ENCODE measurements at places on chromosomes 4 and X.

- DNase-seq: no peak
Observed at GRCh38 chr4:133581996-133582619, 433.0 kb downstream of the PCDH10 start.

DNA sequence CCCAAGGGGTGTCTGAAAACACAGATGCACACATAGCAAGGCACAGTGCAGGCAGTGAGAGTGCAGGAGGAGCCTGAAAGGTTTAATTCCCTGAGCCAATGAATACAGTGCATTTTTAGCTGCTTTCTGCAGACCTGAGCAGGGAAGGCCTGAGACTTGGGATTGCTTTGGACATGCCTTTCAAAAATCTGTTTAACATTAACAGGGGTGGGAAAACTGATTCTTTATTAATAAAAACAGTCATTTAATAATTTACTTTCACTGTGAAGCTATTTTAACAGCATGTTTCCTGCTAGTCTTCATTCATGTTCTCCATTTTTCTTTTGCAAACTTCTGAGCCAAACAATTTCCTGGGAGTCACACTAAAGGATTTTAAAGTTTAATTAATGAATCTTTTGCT is 488.1 kb downstream of the SMARCA1 start:
- no peak for DNase-seq

- no peak for DNase-seq
Observed at GRCh38 chrX:37380924-37381323, 31.8 kb downstream of the PRRG1 start.

GRCh38 chrX:121259170-121259569 is 211.8 kb downstream of the GLUD2 start:
- DNase-seq: no peak

- DNase-seq: peak; percentile 5
Observed at GRCh38 chr4:78749972-78750727, 26.0 kb upstream of the BMP2K start.

DNA sequence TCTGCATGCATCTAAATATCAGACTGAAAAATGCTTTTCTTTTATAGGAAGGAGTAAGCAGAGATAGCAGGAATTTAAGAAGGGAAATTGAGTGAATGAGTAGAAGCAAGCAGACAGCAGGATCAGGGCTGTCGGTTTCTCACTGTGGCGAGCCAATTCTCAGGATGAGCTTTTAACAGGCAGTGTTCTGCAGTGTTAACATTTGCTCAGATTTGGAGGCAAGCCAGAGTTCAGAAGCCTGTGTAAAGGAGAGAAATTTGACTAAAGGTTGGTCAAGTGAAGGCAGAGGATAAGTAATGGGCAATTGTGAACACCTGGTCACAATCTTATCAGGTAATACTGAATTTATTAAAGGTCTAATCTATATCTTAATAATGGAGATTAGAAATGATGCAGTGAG is 133.3 kb upstream of the MAGEB16 start:
- no peak for DNase-seq

Measured in CD4-positive, alpha-beta T cell treated with Interleukin-12 subunit alpha and Interleukin-12 subunit beta, for 1 hour (primary cell).